Stimulated activated CD4-positive, alpha-beta T cell treated with anti-CD3 and anti-CD28 coated beads, Interleukin-1b, Interleukin-23, amount 100 ng/mL, for 1 hour (primary cell): ENCODE measurements at places on chromosomes 1 and 21.
A peak's percentile ranks its signal among the peaks of the same experiment; 100 is the strongest.

DNA sequence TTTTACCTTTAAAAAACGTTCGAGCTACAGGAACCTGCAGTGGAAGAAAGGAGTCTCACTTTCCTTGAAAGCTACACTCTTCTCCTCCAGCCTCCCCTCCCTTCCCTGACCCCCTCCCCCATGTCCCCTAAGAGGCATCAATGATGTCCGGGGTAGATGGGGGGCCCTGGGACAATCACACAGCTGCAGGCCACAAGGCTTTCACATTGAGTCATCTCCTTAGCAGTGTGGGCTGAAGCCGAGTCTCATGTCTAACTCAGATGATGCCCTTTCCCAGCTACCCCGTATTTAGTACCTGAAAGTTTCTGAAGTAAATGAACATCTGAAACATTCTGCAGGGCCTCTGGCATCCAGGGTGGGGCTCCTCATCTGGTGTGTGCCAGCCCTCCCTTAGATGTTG is 6.3 kb upstream of the GPR25 start:
- DNase-seq = no peak

GRCh38 chr1:231272880-231273279 is 31.9 kb downstream of the GNPAT start:
- no peak for DNase-seq

- DNase-seq = no peak
Observed at GRCh38 chr1:59077466-59078069, 219.3 kb upstream of the FGGY start.

DNA sequence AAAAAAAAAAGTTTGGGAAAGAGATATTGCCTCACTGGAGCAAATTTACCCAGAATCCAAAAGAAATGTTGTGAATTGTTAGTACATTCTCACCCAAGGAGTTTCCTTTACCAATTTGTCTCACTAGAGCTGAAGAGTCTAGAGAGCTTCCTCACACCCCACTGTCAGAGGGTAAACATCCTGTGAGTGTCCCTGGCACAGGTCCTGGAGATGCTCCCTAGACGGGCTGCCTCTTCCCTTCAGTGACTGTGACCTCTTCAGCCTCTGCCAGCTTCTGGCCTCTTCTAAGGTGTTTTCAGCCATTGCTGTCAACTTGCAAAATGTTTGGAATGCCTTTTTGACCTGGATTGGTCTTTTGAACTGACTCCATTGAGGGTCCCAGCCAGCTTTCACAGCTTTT is 159.4 kb downstream of the DHRS3 start:
- DNase-seq = no peak

DNA sequence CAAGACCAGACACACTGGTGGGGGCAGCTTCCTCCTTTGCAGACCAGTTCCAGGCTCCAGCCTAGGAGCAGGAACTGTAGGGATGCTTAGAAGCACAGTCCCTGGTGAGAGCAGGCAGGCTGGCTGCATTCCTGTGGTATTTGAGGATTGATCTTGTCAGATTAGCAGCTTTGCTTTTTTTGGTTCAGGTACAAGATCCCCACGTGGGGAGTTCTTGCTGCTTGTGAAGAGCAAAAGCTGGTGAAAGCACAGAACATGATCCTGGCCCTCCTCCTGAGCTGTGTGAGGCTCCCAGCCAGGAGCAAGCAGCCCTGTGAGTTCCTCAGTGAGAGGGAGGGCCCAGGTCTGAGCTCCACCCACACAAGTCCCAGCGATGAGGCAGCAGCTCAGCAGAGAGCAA is 75.3 kb upstream of the ARTN start:
- DNase-seq = no peak

DNA sequence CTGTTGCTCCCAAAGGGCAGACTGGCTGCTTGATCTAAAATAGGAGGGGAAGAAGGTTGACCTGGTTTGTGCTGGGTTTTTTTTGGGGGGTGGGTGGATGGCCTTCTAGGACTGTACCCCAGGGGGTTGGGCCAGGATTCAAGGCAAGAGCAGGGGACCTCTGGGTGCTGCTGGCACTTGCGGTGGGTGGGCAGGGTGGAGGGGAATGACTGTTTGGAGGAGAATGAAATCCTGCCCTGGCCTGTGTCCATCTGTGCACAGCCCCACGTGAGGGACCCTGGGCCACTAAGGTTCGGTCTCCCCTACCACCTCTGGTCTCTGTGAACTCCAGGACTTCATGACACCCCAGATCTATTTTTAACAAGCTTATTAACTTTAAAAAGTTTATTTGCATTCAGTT is 414.2 kb downstream of the PTPRU start:
- no peak for DNase-seq

DNA sequence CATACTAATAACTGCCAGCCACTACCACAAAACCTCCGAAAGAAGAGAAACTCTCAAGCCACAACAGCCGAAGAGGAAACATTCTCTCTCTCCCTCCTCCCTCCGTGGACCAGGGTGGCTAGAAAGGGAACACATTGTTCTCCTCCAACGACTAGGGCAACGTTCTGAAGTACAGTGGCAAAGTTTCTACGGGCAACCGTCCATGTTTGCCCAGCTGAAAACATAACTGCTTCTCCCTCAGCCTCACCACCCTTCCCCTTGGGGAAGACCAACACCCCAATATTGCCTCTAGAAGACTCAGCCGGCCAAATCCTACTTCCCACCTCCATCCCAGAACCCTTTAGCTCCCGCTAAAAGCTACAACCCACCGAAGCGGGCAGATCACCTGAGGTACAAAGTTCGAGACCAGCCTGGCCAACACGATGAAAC is 2.0 kb downstream of the GLUL start:
- no peak for DNase-seq

DNA sequence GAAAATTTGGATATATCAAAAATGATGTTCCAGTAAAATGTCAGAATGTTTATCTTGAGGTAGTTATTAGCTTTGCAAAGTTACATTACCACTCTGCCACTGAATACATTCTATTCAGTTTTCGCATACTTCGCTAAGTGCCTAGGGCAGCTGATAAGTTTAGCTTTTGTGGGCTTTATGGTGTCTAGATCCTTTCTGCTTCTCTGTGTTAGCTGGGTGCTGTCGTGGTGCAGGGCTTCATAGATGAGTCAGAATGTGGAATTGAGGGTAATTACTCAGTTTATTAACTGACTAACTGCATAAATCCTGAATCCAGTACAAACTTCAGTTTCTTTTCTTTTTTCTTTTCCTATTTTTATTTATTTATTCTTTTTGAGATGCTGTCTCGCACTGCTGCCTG is 21.5 kb downstream of the NCAM2 start:
- no peak for DNase-seq

GRCh38 chr1:81232420-81232819 is 568.3 kb upstream of the ADGRL2 start:
- no peak for DNase-seq

DNA sequence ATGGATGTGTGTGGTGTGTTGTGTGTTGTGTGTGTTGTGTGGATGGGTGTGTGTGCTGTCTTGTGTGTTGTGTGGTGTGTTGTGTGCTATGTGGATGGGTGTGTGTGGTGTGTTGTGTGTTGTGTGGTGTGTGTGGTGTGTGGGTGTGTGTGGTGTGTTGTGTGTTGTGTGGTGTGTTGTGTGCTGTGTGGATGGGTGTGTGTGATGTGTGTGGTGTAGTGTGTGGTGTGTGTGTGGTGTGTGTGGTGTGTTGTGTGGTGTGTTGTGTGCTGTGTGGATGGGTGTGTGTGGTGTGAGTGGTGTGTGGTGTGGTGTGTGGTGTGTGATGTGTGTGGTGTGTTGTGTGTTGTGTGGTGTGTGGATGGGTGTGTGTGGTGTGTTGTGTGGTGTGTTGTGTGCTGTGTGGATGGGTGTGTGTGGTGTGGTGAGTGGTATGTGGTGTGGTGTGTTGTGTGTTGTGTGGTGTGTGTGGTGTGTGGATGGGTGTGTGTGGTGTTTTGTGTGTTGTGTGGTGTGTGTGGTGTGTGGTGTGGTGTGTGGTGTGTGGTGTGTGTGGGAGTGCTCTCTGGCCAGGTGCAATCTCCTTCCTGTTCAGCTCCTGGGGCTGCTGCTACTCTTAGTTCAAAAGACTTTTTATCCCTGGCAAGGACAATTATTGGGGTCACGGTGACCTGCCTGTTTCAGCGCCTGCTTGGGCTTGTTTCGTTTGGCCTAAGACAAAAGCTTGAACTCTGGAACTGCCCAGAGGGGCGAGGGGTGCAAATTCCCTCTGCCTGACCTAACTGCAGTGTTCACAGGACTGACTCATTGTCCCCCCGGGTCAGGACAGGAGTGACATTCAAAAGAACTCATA is 101.1 kb downstream of the UBIAD1 start:
- no peak for DNase-seq

GRCh38 chr1:154557939-154558719 is at the start of gene UBE2Q1:
UBE2Q1 (minus strand) TSS chr1:154558662; CDS start chr1:154558553, 109 bp downstream.
- DNase-seq = peak; percentile 6

- no peak for DNase-seq
Observed at GRCh38 chr1:165456114-165456513, 11.2 kb upstream of the RXRG start.

GRCh38 chr1:17485281-17485680 is 45.8 kb upstream of the RCC2 start:
- DNase-seq = no peak

DNA sequence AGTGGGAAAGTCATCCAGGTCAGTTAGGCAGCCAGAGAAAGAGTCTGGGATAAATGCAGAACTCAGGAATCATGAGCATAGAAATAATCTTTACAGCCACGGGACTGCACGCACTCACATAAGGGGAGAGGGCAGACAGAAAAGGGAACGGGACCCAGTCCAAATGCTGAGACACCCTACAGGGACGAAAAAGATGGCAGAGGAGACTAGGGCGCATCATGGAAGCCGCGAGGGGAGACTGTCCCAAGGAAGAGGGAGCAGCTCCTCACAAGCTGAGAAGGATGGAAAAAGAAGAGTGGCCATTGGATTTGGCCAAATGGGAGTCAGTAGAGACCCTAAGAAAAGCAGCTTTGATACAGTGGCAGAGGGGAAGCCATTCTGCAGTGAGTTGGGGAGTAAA is 102.9 kb upstream of the TLR5 start:
- DNase-seq = no peak

GRCh38 chr1:1928231-1929101 is 9.4 kb upstream of the TMEM52 start:
- DNase-seq = no peak

GRCh38 chr1:26471498-26472319 is 531 bp upstream of the HMGN2 start:
- DNase-seq = no peak

DNA sequence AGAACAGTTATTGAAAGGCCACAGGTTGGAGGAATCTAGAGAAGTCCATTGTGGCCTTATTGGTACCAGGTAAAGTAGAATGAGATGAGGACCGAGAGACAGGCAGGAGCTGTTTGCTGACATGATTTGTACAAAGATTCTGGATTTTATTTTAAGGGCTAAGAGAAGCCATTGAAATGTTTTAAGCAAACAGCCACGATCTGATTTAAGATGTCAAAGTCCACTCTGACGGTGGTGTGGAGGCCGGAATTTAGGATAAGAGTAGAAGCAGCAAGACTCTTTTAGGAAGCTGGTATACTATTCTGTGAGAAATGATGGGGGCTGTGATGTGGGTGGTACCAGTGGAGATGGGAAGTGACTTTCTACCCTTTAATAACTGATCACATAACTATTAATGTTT is 418.5 kb downstream of the DPYD start:
- DNase-seq = no peak

DNA sequence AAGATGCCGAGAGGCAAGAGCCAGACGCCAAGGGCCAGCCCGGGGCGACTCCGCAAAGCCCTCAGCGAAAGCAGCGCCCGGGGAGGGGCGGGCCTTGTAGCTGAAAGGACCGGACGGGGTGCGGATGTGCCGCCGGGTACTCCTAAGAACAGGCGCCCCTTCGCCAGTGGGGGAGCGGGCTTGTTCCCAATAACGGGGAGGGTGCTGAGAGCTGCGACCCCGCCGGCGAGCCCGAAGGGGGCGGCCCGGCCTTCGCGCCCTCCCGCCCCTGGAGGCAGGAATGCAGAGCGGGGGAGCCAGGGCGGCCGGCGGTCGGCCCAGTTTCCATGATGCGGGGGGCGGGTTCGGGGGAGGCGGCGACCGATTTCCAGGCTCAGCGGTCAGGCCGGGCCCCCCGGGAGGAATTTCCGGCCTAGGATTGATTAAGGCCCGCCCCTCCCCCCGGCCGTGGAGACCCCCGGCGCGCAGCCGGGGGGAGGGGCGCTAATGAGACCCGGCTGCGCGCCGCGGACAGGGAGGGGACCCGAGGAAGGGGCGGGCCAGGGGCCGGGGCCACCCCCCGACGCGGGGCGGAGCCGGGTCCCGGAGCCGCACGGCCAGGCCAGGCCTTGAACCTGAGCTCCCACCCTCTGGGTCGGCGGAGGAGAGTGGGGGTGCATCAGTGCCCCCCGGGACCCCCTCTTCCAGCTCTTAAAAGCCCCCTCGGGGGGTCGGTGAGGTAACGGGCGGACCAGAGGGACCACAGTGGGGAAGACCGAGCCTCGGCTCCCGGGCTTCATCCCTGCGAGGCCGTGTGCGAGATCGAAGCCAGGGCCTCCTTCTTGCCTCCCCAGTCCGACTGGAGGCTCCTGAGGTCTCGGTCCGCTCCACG is 898 bp upstream of the TMEM200B start:
- DNase-seq = no peak

DNA sequence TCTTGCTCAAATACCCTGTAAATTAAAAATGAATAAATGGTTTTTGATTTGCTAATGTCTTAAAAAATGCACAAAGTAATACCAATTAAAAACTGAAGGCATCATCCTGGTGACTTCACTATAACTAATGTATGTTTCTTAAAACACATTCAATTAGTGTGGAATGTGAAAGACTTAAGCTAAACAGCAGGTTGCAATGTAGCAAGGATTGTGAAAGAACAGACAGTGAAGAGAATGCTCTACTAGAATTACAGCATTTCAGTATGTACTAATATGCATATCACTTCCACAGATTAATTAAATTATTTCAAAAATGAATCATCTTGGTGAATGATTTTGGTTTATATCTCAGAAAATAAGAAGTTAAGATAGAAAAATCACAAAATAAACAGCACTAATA is 56.4 kb downstream of the LHX4 start:
- no peak for DNase-seq

DNA sequence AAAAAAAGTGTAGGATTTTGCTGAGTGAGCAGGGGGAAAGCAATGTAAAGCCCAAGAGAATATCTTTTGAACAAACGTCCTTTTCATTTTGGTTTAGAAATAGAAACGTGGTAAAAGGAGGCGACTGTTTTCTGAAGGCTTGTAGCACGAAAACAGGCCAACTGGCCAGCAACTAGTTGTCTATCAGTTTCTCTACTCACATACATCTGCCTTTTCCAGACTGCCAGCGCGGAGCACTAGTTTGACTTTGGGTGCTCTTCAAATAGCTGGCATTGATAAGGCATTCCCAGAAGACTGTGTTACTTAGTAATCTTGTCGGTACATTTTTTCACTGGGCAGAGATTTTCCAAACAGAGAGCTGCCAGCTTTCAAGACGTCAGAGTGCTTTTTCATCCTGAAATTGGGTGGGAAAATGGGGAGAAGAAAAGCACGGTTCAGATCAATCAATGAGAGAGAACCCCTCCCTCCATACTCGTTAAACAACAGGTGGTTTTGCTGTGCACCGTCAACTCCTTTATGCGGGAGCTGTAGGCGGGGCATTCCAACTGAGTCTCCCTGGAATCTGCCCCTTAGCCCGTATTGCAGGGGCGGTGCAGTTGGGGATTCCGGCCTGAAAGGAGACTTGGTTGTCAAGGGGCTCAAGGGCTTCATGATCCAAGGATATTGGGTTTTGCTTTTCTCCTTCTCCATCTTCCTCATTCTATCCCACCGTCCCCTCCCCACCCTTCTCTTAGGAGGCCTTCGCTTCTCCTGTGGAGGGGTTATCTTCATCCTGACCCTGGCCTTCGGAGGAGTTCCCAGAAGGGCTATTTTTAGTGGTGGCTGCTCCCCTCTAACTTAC is 884 bp upstream of the LRRC8C start:
- no peak for DNase-seq

- no peak for DNase-seq
Observed at GRCh38 chr1:234940841-234941240, 187.8 kb downstream of the TOMM20 start.

- no peak for DNase-seq
Observed at GRCh38 chr1:25780318-25781129, 19.5 kb upstream of the SELENON start.
